A549 treated with Mapracorat at 1 μM for 4 hours (cell line): ENCODE measurements at places on chromosomes 4 and X. TPM values are rescaled to one million over a fixed set of nuclear protein-coding genes. Genes with fewer than 3 reads are reported as not detected.

Gene KDR
- total RNA-seq = 0.08 to 0.19 TPM (median 0.13 TPM) in 4 of 5 replicates, not detected in the other

Gene DIPK2B
- total RNA-seq = not detected in 5 replicates

Gene FGD1
- 5.1 to 7.2 TPM (median 6.4 TPM) in 5 replicates for total RNA-seq

Gene ASB9
- total RNA-seq = 19.5 to 25.3 TPM (median 21.0 TPM) in 5 replicates

Gene ADH1A
- not detected in 5 replicates for total RNA-seq

Gene NDNF
- not detected in 5 replicates for total RNA-seq

Gene PABPC1L2B
- total RNA-seq = not detected in 5 replicates

Gene PJA1
- 11.1 to 15.5 TPM (median 13.1 TPM) in 5 replicates for total RNA-seq

Gene C4orf54
- not detected in 5 replicates for total RNA-seq

Gene BCAP31
- 352 to 443 TPM (median 371 TPM) in 5 replicates for total RNA-seq

Gene C4orf50
- not detected in 5 replicates for total RNA-seq

Gene OTUD5
- total RNA-seq = 60.5 to 66.4 TPM (median 64.7 TPM) in 5 replicates

Gene TKTL2
- total RNA-seq = not detected in 5 replicates

Gene WDFY3
- 6.1 to 9.0 TPM (median 7.5 TPM) in 5 replicates for total RNA-seq

Gene HSFX2
- total RNA-seq = 0.14 to 0.27 TPM (median 0.17 TPM) in 3 of 5 replicates, not detected in the others

Gene SH3BP2
- total RNA-seq = 2.7 to 5.6 TPM (median 4.0 TPM) in 5 replicates

Gene PLK4
- 13.4 to 18.2 TPM (median 13.6 TPM) in 5 replicates for total RNA-seq

Gene NSG1
- 7.1 to 9.4 TPM (median 8.5 TPM) in 5 replicates for total RNA-seq

Gene DGAT2L6
- not detected in 5 replicates for total RNA-seq

Gene TEX13B
- total RNA-seq = not detected in 5 replicates

Gene HS6ST2
- total RNA-seq = 0.05 to 0.09 TPM (median 0.06 TPM) in 4 of 5 replicates, not detected in the other

Gene USP26
- not detected in 5 replicates for total RNA-seq

Gene TRAM1L1
- total RNA-seq = 0.45 to 0.70 TPM (median 0.48 TPM) in 5 replicates

Gene ADGRL3
- total RNA-seq = 0.02 to 0.10 TPM (median 0.03 TPM) in 5 replicates

Gene IL1RAPL1
- total RNA-seq = not detected in 5 replicates

Gene EDA2R
- 10.9 to 12.8 TPM (median 12.4 TPM) in 5 replicates for total RNA-seq

Gene CT45A10
- 0.22 TPM in 2 of 5 replicates, not detected in the others for total RNA-seq

Gene WFS1
- total RNA-seq = 10.0 to 14.2 TPM (median 13.5 TPM) in 5 replicates

Gene POU3F4
- total RNA-seq = not detected in 5 replicates

Gene OCIAD2
- 96.0 to 151 TPM (median 106 TPM) in 5 replicates for total RNA-seq

Gene TMPRSS11F
- total RNA-seq = not detected in 5 replicates

Gene DAPP1
- total RNA-seq = not detected in 5 replicates

Gene GPR173
- 0.03 TPM in 1 of 5 replicates, not detected in the others for total RNA-seq

Gene DCLK2
- total RNA-seq = 8.8 to 10.4 TPM (median 9.7 TPM) in 5 replicates

Gene HAUS3
- total RNA-seq = 6.6 to 8.0 TPM (median 7.4 TPM) in 5 replicates

Gene RBM46
- total RNA-seq = not detected in 5 replicates

Gene RHOXF2
- not detected in 5 replicates for total RNA-seq

Gene PCDH7
- total RNA-seq = 0.08 to 0.13 TPM (median 0.10 TPM) in 5 replicates

Gene ODAM
- not detected in 5 replicates for total RNA-seq

Gene MAGEC2
- total RNA-seq = not detected in 5 replicates

Gene AMOT
- total RNA-seq = 0.02 to 0.04 TPM in 2 of 5 replicates, not detected in the others

Gene CXorf65
- not detected in 5 replicates for total RNA-seq

Gene GRXCR1
- not detected in 5 replicates for total RNA-seq

Gene ARHGAP10
- total RNA-seq = 13.9 to 16.4 TPM (median 14.8 TPM) in 5 replicates

Gene HSFX1
- 0.09 to 0.53 TPM (median 0.24 TPM) in 5 replicates for total RNA-seq

Gene ARHGEF6
- total RNA-seq = 0.05 to 0.27 TPM (median 0.11 TPM) in 5 replicates
